AG08395 (cell line): ENCODE measurements at places on chromosomes 3 and 15.

- DNase-seq, result peak; percentile 85
Measured at GRCh38 chr3:107884719-107885460, 205.9 kb downstream of the CD47 start.

GRCh38 chr15:40407330-40407990 is 1.9 kb downstream of the IVD start:
- no peak for DNase-seq

- DNase-seq, result no peak
Measured at GRCh38 chr3:66481071-66482017, 19.5 kb downstream of the LRIG1 start.

DNA sequence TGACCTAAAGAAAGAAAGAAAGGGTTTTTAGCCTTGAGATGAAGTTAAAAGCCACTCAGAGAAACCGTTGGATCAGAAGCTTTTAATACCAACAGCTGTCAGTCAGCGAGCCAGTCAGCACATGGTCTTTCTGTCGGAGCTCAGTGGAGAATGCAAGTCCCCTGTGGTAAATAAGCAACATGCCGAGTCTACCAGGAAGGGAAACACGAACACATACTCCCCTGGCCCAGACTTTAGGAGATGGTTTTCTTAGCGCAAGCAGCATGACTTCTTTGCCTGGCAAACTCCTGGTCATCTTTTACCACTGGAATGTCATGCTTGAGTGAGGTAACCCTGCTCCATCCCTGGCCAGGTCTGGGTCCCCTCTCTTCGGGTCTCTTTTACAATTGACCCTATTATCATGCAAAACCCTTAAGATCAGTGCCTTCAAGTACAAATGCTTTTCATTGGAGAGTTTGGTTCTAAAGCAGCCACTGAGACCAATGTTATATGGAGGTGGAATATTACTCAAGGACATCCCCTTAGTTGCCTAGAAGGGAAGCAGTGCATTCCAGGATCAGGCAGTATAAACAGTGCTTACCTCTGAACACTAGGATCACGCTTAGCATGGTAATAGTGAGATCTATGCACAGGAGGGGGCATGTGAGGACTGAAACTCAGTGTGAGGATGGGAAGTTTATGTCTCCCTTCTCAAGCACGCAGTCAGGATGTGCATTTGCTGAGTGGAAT is 28.2 kb downstream of the SLCO3A1 start:
- no peak for DNase-seq

DNA sequence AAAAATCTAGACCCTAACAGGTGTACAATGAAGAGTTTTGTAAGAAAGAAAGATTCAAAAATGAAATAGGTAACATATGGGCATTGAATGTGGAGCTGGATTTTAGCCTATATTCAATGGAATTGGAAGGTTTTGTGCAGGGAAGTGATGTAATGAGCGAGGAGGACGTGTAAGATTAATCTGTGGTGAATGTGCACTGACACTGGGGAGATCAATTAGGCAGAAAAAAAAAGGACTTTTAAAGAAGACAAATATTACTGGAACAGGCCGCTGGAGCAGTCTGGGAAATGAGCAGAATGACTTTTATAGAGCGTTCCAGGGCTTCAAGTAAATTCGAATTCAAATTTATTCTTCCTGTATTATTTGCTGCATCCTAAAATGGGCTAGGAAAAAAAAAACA is 55.2 kb downstream of the PDIA5 start:
- DNase-seq, result no peak

- peak; percentile 63 for DNase-seq
Measured at GRCh38 chr3:112635674-112636073, 5.3 kb downstream of the CCDC80 start.

GRCh38 chr3:163548015-163548414 is 1530.3 kb downstream of the SI start:
- DNase-seq, result no peak

- no peak for DNase-seq
Measured at GRCh38 chr15:67022587-67023105, 42.8 kb upstream of the SMAD3 start.

DNA sequence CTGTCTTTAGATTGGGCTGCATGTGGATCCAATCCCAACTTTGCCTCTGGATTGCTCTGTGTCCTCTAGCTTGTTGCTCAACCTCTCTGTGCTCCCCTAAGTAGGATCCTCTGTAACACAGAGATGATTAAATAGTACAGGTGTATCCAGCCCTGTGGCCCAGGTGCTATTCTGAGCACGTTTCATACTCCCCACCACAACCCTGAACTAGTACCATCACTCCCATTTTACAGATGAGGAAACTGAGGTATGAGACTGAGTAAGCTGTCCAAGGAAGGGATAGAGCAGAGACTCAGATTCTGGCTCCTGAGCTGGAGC is 7.2 kb downstream of the ISG20 start:
- DNase-seq, result no peak

DNA sequence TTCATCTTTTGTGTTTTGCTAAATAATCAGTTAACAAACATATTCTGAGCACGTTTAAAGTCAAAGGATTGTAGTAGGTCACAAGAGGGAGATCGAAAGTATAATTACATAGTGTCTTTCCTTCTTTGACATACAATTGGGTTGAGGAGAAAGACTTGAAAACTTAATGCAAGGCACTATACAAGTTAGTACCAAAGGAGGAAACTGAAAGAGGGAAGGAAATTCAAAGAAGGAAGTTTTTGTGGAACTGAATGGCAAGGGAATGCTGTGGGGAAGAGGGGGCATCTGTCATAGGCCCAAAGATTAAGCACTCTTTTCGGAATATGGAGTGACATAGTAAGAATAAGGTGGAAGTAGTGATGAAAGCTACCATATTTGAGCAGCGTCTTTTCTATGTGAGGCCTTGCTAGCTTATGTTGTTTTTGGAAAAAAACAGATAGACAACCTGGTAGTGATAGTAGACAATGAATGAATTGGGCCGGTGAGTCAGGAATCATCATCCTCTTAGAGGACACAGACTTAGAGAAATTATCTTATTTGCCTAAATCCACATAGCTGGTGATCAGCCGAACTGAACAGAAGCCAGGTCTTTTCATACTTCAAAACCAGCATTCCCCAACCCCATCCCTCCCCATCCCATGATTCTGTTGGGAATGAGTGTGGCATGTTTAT is 10.2 kb downstream of the MBNL1 start:
- DNase-seq, result no peak

DNA sequence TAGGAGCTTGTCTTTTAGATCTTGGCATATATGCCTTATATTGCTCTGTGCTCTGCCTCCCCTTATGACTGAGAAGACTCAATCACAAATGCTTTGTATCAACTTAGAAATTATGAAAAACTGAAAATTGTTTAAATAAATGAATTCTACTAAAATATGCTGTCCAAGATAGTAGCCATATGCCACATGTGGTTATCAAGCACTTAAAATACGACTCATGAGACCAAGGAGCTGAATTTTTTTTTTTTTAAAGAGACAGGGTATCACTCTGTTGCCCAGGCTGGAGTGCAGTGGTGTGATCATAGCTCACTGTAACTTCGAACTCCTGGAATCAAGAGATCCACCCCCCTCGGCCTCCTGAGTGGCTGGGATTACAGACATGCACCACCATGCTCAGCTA is 118.3 kb downstream of the RFTN1 start:
- no peak for DNase-seq

- no peak for DNase-seq
Measured at GRCh38 chr3:24628523-24629258, 134.0 kb upstream of the THRB start.
